Activated T-helper 1 cell treated with anti-CD3 and anti-CD28 coated beads, Interleukin-2, amount 50 U/mL, for 16 hours (primary cell): ENCODE measurements at places on chromosomes 6 and 20.

- no peak for DNase-seq
Measured at GRCh38 chr6:85637579-85637978, 5.1 kb downstream of the SYNCRIP start.

- DNase-seq = no peak
Measured at GRCh38 chr6:49666930-49667757, 30.5 kb upstream of the RHAG start.

GRCh38 chr6:13248584-13248985 is 79.8 kb downstream of the TBC1D7 start:
- no peak for DNase-seq

DNA sequence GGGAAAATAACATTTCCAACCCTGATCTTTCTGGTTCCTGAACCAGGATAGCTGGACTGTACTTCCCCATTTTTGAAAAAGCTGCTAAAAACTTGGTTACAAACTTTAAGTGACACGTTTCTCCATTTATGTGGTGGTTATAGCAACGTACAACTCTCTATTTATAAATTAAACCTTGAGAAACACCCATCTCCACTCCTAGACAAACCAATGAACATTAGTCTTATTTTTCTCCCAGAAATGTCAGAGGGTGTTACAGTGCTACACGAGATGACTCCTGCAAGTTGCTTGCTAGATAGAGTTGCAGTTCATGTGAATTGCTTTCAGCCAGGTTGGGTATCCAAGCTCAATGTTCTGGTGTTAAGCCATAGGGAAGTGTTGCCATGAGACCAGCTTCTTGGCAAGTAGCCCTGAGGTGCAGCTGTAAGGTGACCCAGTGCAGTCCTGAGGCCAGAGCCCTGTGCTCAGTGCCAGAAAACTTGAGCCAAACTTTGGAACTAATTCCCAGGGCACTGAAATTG is 51.3 kb upstream of the REV3L start:
- DNase-seq = no peak

DNA sequence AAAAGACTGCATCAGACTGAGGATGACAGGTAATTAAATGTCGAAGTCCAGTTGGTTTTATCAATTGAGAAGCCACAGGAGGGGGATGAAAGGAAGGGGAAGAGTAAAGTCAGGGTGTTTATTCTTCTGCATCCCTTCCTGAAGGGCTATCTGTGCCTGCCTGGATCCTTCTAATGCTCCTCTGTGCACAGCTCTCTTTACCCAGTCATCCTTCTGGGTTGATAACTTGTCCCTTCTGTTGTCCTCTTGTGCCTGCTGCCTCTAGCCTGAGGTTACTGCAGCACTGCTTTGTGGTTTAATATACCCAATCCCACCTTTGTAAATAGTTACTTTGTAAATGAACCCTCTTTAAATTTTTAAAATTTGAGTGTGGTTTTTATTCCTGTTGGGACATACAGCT is 1127.3 kb downstream of the EPHA7 start:
- no peak for DNase-seq

GRCh38 chr20:44009679-44009992 is 95.0 kb downstream of the TOX2 start:
- DNase-seq = no peak

- no peak for DNase-seq
Measured at GRCh38 chr20:57282670-57283361, 16.4 kb upstream of the BMP7 start.

DNA sequence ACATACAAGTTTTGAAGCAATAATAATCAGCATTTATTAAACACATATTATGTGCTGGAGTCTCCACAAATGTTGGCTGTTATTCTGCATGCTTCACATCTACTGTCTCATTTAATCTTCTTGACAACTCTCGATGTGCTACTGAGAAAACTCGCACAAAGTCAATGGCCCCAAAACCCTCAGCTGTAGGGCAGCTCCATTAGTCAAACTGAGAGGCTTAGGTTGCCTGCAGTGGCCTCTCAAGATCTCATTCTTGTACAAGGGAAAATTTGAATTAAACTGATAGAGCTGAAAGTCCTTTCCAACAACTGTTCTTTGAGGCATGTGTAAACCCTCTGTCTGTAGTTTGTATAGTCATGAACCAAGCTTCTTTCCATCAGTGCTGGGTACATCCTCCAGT is 49.8 kb downstream of the MBOAT1 start:
- no peak for DNase-seq

DNA sequence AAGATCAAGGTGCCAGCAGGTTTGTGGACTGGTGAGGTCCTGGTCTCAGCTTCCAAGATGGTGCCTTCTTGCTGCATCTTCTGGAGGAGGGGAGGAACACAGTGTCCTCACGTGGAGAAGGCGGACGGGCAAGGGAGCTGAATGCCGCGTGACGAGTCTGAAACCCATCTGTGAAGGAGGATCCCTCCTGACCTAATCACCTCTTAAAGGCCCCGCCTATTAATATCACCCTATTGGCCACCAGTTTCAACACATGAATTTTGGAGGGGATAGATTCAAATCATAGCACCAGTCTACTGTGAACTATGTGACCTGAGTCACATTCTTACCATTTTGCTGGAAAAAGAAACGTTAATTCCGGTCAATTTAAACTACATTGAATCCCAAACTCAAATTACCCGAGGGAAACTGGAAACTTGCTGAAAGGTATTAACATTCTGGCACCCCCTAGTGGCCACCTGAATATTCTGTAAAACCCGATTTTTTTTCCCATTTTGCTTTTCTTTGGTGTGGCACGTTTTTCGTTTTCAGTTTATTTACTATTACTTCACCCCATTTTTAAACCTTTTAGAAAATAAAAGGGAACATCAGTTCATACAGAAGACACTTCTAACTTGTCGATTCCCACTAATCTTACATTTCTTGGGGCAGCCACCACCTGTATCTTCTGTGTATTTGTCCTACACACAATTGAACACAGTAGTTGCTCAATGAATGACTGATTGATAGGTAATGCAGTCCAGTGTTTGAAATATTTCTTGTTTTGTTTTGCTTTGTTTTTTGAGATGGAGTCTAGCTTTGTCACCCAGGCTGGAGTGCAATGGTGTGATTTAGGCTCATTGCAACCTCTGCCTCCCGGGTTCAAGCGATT is 17.9 kb upstream of the CCDC170 start:
- DNase-seq = no peak

DNA sequence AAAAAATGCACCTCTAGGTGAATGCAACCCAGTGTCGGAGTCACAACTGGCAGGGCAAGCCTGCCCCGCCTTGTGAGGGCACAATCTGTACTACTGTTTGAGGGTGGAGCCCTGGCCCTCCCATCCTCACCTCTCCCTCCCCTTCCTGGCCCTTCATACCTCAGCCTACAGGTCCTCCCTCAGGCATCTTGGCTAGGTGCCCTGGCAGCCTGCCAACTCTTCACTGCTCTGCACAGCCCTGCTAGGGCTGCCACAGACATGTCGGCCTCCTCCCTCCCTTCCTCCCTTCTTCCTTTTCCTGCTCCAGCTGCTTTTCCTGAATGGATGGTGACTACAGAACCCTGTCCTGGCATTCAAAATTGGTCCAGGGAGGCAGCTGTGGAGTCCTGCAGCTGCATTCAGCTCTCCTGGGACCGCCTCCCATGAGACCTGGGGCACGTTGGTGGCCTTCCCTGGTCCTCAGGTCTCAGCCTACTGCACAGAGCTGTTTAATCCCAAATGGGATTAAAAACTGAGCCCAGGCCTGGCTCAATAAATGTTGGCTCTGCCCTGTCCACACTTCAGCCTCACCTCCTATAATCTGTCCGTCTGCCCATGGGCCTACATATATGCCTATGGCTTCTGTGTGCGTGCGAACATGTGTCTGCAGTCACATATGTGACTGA is 52.7 kb downstream of the CDH22 start:
- DNase-seq = no peak

DNA sequence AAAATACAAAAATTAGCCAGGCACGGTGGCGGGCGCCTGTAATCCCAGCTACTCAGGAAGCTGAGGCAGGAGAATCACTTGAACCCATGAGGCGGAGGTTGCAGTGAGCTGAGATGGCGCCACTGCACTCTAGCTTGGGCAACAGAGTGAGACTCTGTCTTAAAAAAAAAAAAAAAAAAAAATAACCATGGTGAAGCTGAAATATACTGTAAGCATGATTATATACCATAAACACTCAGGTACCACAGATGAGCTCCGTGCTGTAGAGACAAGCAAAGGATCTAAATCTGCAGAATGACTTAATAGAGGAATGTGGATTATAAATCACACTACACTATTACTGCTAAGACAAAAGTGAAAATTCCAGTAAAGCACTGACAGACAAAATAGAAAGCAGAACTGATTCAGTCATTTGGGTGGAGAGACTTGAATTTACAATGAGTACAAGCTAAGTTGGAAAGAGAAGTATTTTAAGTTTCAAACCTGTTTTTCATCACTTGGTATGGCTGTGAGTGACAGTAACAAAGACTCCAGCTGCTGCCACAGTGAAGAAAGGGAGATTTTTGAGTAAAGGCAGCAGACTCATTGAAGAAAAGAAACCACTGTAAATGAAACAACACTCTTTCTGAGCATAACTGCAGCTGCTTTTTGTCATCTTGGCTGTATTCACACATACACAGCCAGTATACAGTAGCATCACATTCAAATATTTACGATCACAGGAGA is 322.1 kb downstream of the RNGTT start:
- DNase-seq = no peak

DNA sequence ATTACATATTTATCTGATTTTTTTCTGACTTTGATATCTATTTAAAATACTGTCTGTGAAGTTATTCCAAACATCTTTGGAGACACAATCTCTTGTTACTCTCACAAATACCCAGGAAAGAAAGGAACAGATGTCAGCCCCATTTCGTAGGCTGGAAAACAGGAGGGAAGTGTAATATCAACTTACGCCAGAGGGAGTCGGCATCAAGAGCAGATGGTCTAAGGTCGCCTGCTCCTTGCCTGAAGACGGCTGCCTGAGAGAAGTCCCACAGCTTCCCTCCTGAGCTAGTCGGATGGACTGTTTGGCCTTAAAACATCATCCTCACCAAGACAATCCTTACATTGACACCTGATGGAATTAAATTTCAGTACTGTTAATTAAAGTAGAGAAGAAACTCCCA is 13.4 kb downstream of the CST7 start:
- DNase-seq = no peak

GRCh38 chr6:38027685-38028373 is 208.3 kb downstream of the ZFAND3 start:
- DNase-seq = no peak

DNA sequence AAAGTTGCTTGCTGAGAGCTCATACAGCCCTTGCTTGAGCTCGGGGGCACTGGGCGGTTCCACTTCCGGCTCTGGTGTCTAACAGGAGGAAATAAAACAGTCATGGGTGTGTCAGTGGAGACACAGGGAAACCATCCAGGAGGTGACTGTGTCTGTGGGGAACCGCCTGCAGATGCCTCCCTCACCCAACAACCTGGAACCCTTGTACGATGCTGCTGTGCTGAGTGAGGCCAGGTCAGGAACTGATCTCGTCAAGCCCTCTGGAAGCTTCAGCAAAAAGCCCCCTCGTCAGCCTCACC is 15.5 kb downstream of the TXNDC5 start:
- no peak for DNase-seq

DNA sequence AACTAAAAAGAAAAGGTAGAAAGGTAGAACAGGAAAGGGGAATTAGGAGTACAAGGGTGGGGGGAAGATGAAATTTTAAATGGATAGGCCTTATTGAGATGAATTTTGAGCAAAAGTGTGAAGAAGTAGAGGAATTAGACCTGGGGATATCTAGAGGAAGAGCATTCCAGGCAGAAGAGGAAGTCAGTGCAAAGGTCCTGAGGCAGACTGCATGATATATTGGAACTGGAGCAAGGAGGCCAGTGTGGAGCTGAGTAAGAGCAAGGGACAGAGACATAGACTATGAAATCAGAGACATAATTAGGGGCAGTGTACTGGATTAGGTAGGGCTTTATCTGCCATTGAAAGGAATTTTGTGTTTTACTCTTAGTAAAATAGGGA is 40.4 kb downstream of the MAPK14 start:
- DNase-seq = no peak

DNA sequence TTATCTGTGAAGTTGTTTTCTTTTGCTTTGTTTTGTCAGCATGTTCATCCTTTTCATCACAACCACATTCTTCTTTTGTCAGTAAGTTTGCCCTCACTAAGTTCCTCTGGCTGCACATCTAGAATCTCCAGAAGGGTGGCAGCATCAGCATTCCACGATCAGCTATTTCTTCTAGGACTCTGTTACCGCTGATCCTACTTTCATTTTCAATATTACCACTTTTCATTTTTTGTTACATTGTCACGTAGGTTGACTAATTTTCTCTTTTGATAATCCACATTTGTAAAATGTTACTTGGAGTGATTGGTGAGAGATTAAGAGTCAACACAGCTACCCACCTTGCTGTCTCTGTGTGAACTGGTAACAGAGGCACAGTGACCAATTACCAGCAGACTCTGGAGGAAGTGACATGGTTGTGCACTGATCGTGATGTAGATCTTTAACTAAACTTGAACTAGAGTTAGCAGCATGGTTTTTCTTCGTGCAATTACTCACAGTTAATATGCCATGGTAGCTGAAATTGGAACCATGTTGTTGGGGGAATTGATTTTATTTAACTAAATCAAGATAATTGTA is 307.9 kb upstream of the SLC35B3 start:
- no peak for DNase-seq

- no peak for DNase-seq
Measured at GRCh38 chr6:42030585-42031506, 19.5 kb upstream of the TAF8 start.

DNA sequence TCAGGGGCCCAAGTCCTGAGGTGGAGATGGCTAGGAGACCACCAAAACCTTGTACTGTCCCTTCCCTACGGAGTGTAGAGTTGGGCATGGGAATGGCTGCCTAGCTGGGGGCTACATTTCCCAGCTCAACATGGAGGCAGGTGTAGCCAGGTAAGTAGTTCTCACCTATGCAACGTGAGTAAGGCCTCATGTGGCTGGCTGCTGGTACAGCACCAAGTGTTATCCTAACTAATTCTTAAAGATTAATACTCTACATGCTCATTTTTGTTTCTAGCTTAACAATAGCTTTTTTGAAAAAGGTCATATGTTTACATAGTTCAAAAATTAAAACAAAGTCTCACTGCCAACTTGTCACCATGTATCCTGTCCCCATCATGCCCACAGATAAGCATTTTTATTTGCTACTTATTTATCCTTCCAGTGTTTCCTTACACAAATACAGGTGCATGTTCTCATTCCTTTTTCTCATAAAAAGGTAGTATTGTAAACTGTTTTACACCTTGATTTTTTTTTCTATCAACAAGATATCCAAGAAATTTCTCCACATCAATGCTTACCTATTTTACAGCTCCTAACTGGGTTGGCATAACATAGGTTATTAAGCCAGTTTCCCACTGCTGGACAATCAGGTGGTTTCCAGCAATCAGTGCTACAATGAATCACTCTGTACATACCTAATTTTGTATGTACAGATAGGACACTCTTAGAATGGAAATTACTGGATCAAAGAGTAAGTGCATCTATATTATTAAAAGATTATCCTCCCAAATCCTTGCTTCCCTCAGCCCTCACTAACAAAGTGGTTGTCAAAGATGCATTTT is 25.5 kb downstream of the ABHD12 start:
- DNase-seq = no peak
